Heart left ventricle (tissue), 16 donors: ENCODE measurements at places on chromosomes 11 and 22. TPM values are rescaled to one million over a fixed set of nuclear protein-coding genes. Genes with fewer than 3 reads are reported as not detected.
A peak's percentile ranks its signal among the peaks of the same experiment; 100 is the strongest.

Gene CD59
- 930 TPM for total RNA-seq

Gene PTPRCAP
- 0.50 TPM for total RNA-seq

Gene TMEM121B
- 3.3 TPM for total RNA-seq

Gene IGLL1
- total RNA-seq, result not detected

- DNase-seq, result no peak
These were observed 51.1 kb downstream of the CLMP start for GRCh38 chr11:123143921-123144320.

- peak; percentile 50 for DNase-seq
These were observed 10.4 kb upstream of the MALAT1 start for GRCh38 chr11:65488273-65489034.

DNA sequence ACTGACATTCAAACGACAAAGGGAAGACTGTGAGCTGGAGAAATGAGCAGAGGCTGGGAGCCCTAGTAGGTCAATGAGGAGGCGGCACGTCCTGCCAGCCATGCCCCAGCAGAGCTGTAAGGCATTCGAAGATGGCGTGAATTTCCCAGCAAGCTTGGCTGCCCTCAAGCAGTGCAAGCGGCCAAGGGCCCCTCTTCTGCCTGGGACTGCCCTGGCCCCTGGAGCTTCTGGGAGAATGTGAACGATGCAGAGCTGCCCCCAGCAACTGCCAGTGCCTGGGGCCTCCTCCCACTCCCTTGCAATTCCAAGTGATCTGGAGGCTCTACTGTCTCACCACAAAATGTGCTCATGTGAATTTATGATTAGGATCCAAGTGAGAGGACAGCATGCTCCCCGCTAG lies 4.3 kb downstream of the PPM1F start:
- DNase-seq, result no peak

DNA sequence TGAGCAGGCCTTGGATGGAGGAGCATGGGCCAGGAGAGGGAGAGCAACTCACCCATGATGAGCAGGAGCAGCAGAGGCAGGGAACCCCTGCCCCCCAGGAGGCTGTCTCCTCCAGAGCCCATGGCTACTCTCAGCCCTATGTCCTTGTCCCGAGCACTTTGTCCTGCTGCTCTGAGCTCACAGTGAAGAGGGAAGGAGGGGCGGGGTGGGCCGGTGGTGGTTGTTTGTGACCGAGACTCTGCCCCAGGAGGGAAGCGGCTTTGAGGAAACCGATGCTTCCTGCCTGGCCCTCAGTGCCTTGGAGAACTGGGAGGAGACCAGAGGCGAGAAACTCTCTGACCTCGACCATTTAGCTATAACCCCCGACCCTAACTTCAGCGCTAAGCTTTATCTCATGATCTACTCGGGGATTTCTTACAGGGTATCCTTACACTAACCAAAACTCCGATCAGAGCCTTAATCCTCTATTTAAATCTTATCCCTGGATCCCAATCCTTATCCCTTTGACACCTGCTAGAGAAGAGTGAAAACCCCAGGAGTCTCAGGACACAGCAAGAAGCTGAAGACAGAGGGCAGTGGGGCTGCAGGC lies at the start of gene ROBO4:
Gene ROBO4, minus strand, starts transcription at position 192 of the 589 bp plus-strand sequence. Its CDS starts 70 bp downstream, at position 122.
- DNase-seq, result peak; percentile 78

- no peak for DNase-seq
These were observed 170.6 kb downstream of the BARX2 start for GRCh38 chr11:129546266-129546665.

- no peak for DNase-seq
These were observed 105.3 kb upstream of the FGF3 start for GRCh38 chr11:69924308-69925161.

- DNase-seq, result peak; percentile 80
These were observed 49.1 kb downstream of the CERK start for GRCh38 chr22:46688949-46689348.

GRCh38 chr11:208181-208916 lies 841 bp downstream of the RIC8A start:
- DNase-seq, result peak; percentile 84

GRCh38 chr22:49046546-49047361 lies 780.9 kb downstream of the BRD1 start:
- peak; percentile 51 for DNase-seq

- no peak for DNase-seq
These were observed 17.6 kb downstream of the TTC12 start for GRCh38 chr11:113332023-113332422.

DNA sequence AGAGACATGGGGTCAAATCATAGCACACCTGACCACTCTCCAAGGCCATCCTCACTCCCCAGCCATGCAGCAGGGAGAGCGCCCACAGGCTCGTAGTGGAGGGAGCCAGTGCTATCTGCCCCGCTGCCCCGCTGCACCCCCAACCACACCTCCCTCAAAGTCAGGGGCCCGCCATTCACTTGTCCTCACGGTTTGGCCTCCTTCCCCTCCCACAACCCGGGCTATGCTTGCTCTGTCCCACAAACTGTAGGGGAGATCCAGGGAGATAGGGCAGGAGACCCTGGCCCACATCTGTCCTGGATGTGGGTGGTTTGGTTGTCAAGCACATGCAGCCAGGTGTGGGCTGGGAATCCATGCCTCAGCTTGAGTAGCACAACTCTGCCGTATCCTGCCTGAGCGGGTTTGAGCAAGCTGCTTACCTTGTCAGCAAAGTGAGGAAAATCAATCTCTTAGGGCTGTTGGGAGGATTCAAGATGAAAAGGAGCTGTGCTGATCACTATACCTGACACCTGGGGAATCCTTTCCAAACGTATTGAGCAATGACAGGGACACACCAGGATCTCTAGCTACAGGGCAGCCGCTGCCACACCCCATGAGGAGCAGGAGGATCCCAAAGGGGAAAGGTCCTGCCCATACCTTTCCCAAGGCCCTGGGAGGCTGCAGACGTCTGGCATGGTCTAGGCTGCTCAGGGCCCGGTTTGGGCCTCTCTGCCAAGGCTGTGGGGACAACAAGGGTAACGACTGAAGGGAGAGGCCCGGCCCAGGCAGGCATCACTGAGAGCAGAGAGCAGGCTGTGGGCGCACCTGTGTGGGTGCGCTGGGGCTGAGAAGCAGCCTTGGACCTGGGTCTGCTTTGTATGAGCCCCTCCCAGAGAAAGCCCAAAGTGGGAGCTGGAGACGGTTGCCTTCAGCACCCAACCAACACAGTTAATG lies 23.3 kb downstream of the KCNJ5 start:
- no peak for DNase-seq

GRCh38 chr11:127191261-127191660 lies 190.7 kb upstream of the KIRREL3 start:
- no peak for DNase-seq

GRCh38 chr11:82837650-82838049 lies 62.6 kb downstream of the PRCP start:
- no peak for DNase-seq

- no peak for DNase-seq
These were observed 259.6 kb downstream of the NTM start for GRCh38 chr11:131629925-131630540.

DNA sequence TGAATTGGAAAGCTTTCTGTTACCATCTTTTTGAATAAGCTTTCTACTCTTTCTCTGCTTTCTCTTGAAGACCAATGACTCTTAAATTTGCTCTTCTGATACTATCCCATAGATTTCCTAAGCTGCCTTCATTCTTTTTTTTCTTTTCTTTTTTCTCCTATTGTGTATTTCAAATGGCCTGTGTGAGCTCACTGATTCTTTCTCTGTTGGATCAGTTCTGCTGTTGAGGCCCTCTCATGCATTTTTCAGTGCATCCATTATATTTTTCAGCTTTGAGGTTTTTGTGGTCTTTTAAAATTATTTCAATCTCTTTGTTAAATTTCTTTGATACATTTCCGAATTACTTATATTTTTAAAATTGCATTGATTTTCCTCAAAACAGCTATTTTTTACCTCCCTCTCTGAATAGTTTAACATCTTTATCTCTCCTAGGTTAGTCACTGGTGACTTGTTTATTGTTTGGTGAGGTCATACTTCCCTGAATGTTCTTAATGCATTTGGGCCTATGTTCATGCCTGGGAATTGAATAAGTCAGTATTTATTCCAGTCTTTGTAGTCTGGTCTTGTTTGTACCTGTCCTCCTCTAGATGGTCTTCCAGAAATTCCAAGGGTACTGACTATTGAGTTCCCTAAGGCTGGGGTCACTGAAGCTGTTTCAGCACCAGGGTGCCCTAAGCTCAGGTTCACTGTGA lies 110.6 kb upstream of the SERPIND1 start:
- DNase-seq, result no peak

DNA sequence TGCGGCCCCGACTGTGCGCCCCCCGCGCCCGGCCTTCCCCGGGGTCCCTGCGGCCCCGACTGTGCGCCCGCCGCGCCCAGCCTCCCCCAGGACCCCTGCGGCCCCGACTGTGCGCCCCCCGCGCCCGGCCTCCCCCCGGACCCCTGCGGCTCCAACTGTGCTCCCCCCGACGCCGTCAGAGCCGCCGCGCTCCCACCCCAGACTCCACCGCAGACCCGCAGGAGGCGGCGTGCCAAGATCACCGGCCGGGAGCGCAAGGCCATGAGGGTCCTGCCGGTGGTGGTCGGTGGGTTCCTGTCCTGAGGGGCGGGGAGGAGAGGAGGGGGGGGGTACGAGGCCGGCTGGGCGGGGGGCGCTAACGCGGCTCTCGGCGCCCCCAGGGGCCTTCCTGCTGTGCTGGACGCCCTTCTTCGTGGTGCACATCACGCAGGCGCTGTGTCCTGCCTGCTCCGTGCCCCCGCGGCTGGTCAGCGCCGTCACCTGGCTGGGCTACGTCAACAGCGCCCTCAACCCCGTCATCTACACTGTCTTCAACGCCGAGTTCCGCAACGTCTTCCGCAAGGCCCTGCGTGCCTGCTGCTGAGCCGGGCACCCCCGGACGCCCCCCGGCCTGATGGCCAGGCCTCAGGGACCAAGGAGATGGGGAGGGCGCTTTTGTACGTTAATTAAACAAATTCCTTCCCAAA lies 3.1 kb downstream of the DRD4 start:
- no peak for DNase-seq

DNA sequence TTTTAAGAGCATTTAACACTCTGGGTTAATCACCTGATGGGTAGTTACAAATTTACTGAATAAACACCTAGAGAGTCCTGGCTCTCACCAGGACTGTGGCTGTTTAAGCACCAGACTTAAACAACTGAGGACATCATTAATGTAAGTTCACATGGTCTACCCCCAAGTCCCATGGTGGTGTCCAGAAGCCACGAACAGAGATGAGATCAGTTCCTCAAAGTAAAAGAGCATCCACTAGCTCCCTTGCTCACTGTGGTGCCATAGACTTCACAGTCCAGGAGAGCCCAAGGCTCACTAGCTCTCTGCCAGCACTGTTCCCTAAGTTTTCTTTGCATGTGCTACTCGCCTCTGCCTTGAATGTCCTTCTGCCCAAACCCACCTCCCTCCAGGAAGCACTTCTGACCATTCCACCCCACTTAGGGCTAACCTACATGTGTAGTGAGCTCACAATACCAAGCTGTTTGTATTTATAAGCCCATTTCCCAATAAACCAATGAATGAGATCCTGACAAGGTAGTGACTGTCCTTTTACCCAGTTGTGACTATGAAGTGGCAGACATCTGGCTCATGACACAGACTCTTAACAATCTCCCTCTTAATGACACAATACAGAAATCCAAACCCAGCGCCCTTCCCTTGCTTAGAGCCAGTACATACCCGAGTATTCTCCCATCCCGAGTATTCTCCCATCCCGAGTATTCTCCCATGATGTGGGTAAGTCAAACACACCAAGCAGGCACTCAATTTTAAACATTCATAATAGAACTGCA lies 15.7 kb downstream of the NAP1L4 start:
- DNase-seq, result no peak

- no peak for DNase-seq
These were observed 19.4 kb downstream of the HTR3A start for GRCh38 chr11:113994077-113994954.

- no peak for DNase-seq
These were observed 55.6 kb downstream of the ARHGEF12 start for GRCh38 chr11:120391854-120392253.

DNA sequence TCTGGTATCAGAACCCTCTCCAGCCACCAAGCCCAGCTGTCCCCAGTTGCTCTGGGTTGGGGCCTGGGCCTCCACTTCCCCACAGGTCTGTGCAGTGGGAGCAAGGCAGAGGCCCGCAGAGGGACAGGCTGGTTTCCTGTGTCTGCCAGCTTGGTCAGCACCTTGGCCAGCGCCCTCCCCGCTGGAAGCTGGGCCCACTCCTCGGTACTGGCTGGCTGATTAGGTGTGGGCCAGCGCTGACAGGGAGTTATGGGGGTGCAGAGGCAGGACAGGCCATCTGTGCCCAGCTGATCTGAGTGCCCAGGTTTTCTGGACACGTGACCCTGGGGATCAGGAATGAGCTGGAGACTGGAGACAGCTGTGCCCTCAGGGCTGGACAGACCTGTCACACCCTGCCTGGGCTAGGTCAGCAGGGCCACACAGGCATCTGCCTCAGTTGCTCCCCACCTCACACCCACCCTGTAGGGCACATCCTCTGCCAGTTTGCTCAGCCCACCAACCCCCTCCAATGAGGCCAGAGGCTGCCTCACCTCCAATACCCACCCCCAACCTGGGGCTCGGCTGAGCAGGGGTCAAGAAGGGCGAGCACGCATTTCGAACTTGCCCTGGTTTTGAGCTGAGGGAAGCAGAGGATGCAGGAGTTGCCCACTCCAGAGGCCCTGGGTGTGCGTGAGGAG lies 175.3 kb downstream of the IGLL1 start:
- DNase-seq, result no peak

GRCh38 chr11:73393479-73394415 lies 17.5 kb downstream of the RELT start:
- DNase-seq, result peak; percentile 79

GRCh38 chr11:11347592-11347991 lies 5.5 kb downstream of the CSNK2A3 start:
- peak; percentile 68 for DNase-seq
